ENCODE measurements at places on chromosomes 3 and 15.

DNA sequence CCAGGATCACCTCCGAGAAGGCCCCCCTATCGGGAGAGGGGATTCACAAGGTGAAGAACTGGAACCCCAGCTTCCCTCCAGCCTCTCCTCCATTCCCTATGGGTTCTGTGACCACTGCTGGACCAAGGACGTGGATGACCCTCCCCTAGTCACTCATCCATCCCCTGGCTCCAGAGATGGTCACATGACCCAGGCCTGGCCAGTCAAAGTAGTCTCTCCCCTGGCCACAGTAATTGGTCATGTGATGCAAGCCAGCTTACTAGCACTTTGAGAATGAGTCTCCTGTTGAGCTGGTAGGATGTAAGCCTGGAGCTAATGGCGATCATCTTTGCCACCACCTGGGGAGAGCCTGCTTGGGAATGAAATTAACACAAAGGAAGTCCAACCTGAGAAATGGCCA lies 3.9 kb downstream of the CAMK1 start:
- peaks cover 36% of the 10 kb centered on the region for H3K4me1 ChIP-seq
- no peak overlapping the region for H3K4me3 ChIP-seq
- H3K27ac ChIP-seq: no peak overlapping the region
- no peak for DNase-seq
- H3K36me3 ChIP-seq: peaks cover 9% of the 10 kb centered on the region

DNA sequence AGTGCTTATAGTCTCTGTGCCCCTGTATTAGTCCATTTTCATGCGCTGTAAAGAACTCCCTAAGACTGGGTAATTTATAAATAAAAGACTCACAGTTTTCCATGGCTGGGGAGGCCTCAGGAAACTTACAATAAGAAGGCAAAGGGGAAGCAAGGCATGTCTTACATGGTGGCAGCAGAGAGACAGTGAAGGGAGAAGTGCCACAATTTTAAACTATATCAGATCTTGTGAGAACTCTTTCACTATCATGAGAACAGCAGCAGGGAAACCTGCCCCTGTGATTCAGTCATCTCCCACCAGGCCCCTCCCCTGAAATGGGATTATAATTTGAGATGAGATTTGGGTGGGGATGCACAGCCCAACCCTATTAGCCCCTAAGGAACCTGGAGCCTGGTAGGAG lies 243.2 kb downstream of the EDEM1 start:
- no peak overlapping the region for H3K4me3 ChIP-seq
- peaks cover 6% of the 10 kb centered on the region for H3K27me3 ChIP-seq
- H3K36me3 ChIP-seq: no peaks in the 10 kb centered on the region
- no peak overlapping the region for H3K27ac ChIP-seq
- DNase-seq: no peak
- H3K4me1 ChIP-seq: peaks cover 5% of the 10 kb centered on the region

GRCh38 chr15:72785432-72785831 lies 1.9 kb upstream of the ADPGK start:
- peaks cover 17% of the 10 kb centered on the region for H3K36me3 ChIP-seq
- peak; percentile 49 for DNase-seq
- H3K27me3 ChIP-seq: peaks cover 2% of the 10 kb centered on the region
- no peak overlapping the region for H3K4me3 ChIP-seq
- peak overlapping the region; percentile 99 for H3K27ac ChIP-seq
- peaks cover 54% of the 10 kb centered on the region for H3K4me1 ChIP-seq

DNA sequence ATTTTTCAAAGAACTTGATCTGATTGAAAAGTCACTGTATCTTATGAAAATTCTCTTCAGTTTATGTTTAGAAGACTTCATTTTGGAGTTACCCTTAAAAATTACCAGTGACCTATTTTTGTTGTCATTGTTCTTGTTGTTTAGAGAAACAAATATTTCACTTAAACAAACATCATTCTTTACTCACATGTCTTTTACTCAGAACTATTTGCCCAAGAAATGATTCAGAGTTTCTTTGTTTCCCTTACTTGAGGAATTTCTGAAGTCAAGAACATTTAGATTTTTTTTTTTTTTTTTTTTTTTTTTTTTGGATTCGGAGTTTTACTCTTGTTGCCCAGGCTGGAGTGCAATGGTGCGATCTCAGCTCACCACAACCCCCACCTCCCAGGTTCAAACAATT lies 259.6 kb upstream of the UBE2E1 start:
- H3K27ac ChIP-seq: no peak overlapping the region
- H3K4me3 ChIP-seq: no peak overlapping the region
- H3K27me3 ChIP-seq: no peaks in the 10 kb centered on the region

DNA sequence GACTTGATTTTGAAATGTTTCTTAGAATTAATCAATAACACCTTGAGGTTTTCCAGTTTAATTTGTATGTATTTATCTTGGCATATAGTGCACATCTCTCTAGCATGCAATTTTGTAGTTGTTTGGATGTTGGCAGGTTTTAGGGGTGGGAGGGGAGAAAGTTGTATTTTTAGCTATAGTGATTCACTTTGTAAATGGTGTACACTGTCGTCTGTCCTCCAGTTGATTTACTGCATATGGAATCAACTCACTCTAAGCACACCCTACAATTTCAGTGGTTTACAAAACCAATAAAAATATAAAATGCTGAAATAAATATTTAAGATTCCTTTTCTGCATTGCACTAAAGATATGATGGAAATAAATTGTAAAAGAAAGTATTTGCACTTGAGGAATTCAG lies 199.1 kb downstream of the CDIN1 start:
- H3K36me3 ChIP-seq: no peaks in the 10 kb centered on the region
- H3K4me1 ChIP-seq: peaks cover 2% of the 10 kb centered on the region
- no peak overlapping the region for H3K4me3 ChIP-seq
- DNase-seq: no peak

- H3K27me3 ChIP-seq: no peaks in the 10 kb centered on the region
- H3K4me1 ChIP-seq: peaks cover 99% of the 10 kb centered on the region
- H3K27ac ChIP-seq: peak overlapping the region; percentile 90
- no peak for DNase-seq
- peak overlapping the region; percentile 51 for H3K4me3 ChIP-seq
Observed at GRCh38 chr15:31360158-31360561, 33.5 kb downstream of the KLF13 start.

GRCh38 chr3:7508821-7509220 lies 647.9 kb downstream of the GRM7 start:
- DNase-seq: no peak
- H3K36me3 ChIP-seq: no peaks in the 10 kb centered on the region
- H3K4me3 ChIP-seq: no peak overlapping the region
- no peaks in the 10 kb centered on the region for H3K4me1 ChIP-seq

DNA sequence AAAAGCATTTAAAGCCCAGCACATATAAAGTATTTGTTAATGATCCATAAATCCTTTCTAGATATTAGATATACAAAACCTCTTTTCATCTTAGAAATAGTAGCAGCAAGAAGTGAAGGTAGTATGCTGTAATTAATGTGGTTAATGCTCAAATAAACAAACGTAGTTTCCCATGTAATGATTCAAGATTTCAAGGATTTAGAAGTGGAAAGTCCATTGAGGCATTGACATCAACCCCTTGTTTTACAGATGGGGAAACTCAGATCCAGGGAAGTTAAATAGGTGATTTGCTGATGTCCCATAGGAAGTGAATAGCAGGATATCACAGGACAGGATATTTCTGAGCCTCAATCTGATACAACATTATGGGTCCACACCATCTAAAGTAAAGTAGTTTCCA lies 47.2 kb downstream of the TSC22D2 start:
- peaks cover 4% of the 10 kb centered on the region for H3K4me1 ChIP-seq
- H3K27me3 ChIP-seq: no peaks in the 10 kb centered on the region
- no peak overlapping the region for H3K27ac ChIP-seq
- H3K4me3 ChIP-seq: no peak overlapping the region
- H3K36me3 ChIP-seq: peaks cover 24% of the 10 kb centered on the region

GRCh38 chr15:41873711-41874110 lies 20.1 kb downstream of the SPTBN5 start:
- no peak overlapping the region for H3K4me3 ChIP-seq
- H3K27me3 ChIP-seq: no peaks in the 10 kb centered on the region
- no peak for DNase-seq
- peaks cover 12% of the 10 kb centered on the region for H3K4me1 ChIP-seq
- no peak overlapping the region for H3K27ac ChIP-seq

DNA sequence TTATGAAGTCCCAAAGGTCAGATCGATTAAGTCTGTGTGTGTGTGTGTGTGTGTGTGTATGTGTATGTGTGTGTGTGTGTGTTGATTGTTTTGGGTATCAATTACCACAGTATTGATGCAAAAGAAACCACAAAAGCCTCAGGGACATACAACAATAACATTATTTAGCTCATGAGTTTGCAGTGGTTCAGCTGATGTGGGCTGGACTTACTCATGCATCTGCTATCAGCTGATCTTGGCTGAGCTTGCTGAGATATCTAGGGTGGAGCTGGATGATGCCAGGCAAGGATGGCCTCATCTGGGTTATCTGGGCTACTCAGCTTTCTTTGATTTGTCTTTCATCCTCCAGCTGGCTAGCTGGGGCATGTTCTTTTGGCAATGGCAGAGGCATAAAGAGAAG lies 82.4 kb upstream of the PRR23C start:
- H3K27ac ChIP-seq: no peak overlapping the region
- no peaks in the 10 kb centered on the region for H3K4me1 ChIP-seq
- DNase-seq: no peak

- no peak for DNase-seq
- no peak overlapping the region for H3K4me3 ChIP-seq
- H3K4me1 ChIP-seq: peaks cover 29% of the 10 kb centered on the region
- no peaks in the 10 kb centered on the region for H3K27me3 ChIP-seq
Observed at GRCh38 chr3:23761440-23761896, 44.3 kb upstream of the UBE2E1 start.

DNA sequence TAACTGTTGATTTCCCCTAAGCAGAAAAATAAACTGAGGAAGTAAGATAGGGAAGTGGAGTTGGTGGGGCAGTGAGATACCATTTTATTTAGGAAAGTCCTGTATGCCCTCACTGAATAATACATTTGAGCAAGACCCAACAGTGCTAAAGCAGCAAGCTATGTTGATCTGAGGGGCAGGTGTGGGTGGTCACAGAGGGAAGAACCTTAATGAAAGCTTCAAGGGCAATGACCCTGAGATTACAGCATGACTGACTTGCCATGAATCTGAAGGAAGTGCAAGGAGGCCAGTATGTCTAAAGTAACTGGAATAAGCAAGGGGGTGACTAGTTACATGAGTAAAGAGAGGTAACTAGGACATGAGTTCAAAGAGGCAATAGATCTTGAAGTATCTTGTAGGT lies 159.5 kb downstream of the CD47 start:
- no peak for DNase-seq
- H3K4me1 ChIP-seq: peaks cover 13% of the 10 kb centered on the region
- no peak overlapping the region for H3K4me3 ChIP-seq
- peaks cover 5% of the 10 kb centered on the region for H3K36me3 ChIP-seq
- H3K27ac ChIP-seq: no peak overlapping the region
- peaks cover 9% of the 10 kb centered on the region for H3K27me3 ChIP-seq

DNA sequence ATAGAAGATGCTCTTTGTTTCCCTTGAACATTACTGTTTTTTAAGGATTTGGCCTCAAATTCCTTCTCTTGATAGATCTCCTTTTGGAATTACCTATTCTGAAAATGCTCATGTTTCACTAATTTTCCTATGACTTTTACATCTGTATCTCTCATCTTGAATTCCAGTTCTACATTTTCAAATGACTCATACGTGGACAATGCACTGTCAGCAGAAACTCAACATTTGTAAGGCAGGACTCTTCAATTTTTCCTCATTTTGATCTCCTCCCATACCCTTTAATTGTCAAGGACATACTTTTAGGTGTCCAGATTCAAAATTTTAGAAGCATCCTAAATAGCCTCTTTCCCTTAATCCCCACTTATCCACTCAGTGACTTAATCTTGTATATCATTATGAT lies 341.0 kb upstream of the RASGRP1 start:
- no peaks in the 10 kb centered on the region for H3K4me1 ChIP-seq
- H3K4me3 ChIP-seq: no peak overlapping the region

DNA sequence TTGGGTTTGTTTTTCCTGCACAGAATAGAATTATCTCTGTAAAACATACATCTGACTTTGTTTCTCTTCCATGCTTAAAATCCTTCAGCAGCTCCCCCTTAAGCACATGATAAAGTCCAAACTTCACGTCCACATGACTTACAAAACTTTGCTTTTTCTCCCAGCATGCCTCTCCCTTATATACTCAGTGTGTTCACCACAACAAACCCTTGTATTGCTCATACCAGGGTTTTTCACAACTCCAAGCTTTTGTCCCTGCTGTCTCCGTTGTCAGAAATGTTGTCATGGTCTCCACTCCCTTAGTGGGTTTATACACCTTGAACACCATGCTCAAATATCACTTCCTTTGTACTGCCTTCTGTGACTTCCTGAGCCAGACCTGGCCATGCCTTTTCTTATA lies 91.1 kb upstream of the MITF start:
- H3K36me3 ChIP-seq: no peaks in the 10 kb centered on the region
- no peak for DNase-seq

DNA sequence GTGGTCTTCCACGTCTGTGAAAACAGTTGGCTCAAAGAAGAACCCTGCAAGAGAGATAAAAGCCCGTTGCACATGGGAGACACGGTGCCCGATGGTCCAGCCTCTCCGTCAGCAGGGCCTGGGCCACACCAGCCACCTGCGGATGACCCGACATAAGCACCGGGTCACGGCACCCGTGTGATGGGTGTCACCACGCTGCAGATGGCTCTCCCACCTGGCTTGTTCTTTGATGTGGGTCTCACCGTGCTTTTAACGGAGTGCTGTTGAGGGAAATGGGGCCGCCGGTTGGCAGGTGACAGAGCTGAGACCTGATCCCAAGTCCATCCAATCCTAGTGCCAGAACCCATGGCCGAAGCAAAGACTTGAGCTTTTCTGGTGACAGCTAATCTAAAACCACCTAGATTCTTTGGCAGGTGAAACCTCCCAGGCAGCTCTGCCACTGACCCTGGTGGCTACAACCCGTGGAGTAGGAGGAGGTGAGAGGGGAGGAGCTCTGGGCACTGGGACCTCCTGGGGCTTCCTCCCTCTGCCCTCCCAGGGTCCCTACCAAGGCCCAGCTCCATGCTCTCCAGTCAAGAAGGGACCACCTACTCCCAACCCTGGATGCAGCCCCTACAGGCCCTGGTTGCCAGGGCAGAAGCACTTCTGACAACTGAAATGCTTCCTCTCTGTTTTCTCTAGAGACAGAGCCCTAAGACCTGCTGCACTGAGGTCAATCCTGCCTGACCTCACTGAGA lies 23.4 kb upstream of the SLC41A3 start:
- H3K36me3 ChIP-seq: no peaks in the 10 kb centered on the region
- no peak overlapping the region for H3K4me3 ChIP-seq
- no peak overlapping the region for H3K27ac ChIP-seq

- H3K27ac ChIP-seq: no peak overlapping the region
- no peak for DNase-seq
- H3K4me3 ChIP-seq: no peak overlapping the region
- no peaks in the 10 kb centered on the region for H3K36me3 ChIP-seq
Observed at GRCh38 chr3:133371181-133371580, 28.7 kb upstream of the BFSP2 start.

GRCh38 chr3:48084929-48085328 lies 68.7 kb upstream of the MAP4 start:
- H3K27ac ChIP-seq: peak overlapping the region; percentile 4
- H3K36me3 ChIP-seq: peaks cover 18% of the 10 kb centered on the region
- H3K27me3 ChIP-seq: no peaks in the 10 kb centered on the region
- peaks cover 34% of the 10 kb centered on the region for H3K4me1 ChIP-seq
